ENCODE measurements at places on chromosomes 3 and 15. TPM values are rescaled to one million over a fixed set of nuclear protein-coding genes. Genes with fewer than 3 reads are reported as not detected.

DNA sequence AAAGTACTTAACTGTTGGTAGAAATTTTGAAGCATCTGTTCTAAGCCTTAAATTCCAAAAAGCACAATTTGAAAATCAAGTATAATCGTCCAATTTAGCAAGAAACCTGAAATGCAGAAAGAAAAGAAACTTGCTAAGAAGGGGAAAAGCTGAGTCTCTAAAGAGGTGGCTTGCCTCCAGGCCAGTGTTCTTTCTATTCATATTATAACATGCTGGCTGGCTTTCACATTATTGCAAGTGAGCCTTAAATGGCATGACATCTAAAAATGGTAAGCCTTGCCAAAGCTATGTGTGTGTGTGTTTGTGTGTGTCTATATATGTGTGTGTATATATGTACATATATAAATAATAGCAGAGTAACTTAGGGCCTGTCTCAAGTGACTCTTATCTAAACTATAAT, 89.5 kb downstream of the FGF12 start:
- H3K27ac ChIP-seq: no peak overlapping the region
- H3K4me3 ChIP-seq: no peak overlapping the region
- H3K27me3 ChIP-seq: no peaks in the 10 kb centered on the region
- DNase-seq: no peak
- no peaks in the 10 kb centered on the region for H3K4me1 ChIP-seq

- DNase-seq: peak; percentile 41
- no peak overlapping the region for H3K4me3 ChIP-seq
- no peak overlapping the region for H3K27ac ChIP-seq
- H3K36me3 ChIP-seq: no peaks in the 10 kb centered on the region
Measured at GRCh38 chr3:122975163-122975923, 52.2 kb downstream of the SEMA5B start.

- no peak for DNase-seq
- H3K27ac ChIP-seq: no peak overlapping the region
- no peaks in the 10 kb centered on the region for H3K27me3 ChIP-seq
Measured at GRCh38 chr15:62658498-62658897, 384.0 kb upstream of the TPM1 start.

DNA sequence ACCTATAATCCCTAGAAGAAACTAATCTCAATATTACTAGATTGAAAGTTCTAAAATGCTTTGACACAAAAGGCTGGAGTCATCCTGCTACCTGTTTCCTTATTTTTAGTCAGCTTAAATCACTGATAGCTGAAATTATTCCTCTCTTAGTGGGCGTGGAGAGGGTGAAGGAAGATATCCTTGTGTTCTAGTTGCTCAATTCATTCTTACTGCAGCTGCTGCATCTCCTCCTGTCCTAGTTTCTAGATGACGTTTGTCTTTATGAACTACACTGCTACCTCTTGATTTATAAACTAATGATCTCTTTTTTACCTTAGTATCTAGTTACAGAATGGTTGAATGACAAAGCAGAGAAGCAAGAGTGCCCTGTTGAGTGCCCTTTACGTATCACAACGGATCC, 50.7 kb downstream of the SETD5 start:
- no peak overlapping the region for H3K4me3 ChIP-seq
- no peak overlapping the region for H3K27ac ChIP-seq
- no peak for DNase-seq
- H3K27me3 ChIP-seq: no peaks in the 10 kb centered on the region
- H3K4me1 ChIP-seq: no peaks in the 10 kb centered on the region

DNA sequence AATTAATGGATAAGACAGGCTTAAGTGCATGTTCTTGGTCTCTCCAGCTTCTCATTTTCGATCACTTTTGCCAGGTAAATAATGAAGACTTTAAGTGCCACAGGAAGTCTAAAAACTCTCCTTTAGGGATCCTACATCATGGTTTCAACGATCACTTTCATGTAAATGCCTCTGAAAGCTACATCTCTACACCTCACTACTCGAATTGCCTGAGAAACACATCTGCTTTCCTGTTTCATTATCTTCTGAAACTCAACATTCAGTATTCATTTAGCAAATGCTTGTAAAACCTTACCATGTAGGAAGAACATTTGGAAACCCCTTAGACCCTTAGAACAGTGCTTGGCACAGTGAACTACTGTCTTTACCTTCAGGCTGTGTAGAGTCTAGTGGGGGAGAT, 16.2 kb downstream of the THAP10 start:
- H3K27ac ChIP-seq: no peak overlapping the region
- H3K4me1 ChIP-seq: no peaks in the 10 kb centered on the region
- no peaks in the 10 kb centered on the region for H3K36me3 ChIP-seq
- no peaks in the 10 kb centered on the region for H3K27me3 ChIP-seq

DNA sequence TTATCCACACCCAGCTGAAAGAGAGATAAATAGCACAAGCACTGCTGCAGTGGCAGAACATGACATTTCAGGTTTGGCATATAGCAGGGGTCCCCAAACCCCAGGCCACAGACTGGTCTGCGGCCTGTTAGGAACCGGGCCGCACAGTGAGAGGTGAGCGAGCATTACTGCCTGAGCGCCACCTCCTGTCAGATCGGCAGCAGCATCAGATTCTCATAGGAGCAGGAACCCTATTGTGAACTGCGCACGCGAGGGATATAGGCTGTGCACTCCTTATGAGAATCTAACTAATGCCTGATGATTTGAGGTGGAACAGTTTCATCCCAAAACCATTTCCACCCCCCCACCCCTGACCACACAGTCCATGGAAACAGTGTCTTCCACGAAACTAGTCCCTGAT, 54.6 kb downstream of the CCR4 start:
- H3K27ac ChIP-seq: no peak overlapping the region
- DNase-seq: no peak
- H3K4me3 ChIP-seq: no peak overlapping the region
- H3K4me1 ChIP-seq: no peaks in the 10 kb centered on the region
- no peaks in the 10 kb centered on the region for H3K36me3 ChIP-seq
- no peaks in the 10 kb centered on the region for H3K27me3 ChIP-seq

DNA sequence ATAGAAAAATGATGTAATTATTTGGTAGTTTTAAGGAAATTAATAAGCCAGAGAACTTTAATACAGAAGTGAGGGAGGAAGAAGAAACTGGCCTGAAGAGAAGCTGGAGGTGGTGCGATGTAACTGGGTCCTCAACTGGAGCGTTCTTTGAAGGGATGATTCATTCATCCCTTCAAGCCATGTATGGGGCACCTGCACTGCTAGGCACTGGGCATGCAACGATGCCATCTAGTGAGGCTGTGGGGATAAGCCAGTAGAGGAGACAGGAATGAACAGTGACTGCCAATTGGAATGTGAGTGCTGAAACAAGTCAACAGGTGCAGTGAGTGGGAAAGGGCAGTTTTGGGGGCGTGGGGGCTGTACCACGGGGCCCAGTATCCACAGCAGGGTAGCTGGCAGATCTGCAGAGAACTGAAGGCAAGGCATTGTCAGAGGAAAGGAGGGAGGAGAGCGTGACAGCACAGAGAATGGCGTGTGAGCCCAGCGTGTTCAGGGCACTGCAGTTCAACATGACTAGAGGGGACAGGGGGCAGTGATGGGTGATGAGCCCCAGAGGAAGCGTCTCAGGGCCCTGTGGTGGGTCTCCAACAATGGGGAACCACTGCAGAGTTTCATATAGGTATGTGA, 3.8 kb upstream of the KIF23 start:
- H3K4me1 ChIP-seq: no peaks in the 10 kb centered on the region
- no peak overlapping the region for H3K4me3 ChIP-seq
- DNase-seq: peak; percentile 55
- no peaks in the 10 kb centered on the region for H3K36me3 ChIP-seq

DUOX1 gene
- 5.3 TPM for total RNA-seq

DNA sequence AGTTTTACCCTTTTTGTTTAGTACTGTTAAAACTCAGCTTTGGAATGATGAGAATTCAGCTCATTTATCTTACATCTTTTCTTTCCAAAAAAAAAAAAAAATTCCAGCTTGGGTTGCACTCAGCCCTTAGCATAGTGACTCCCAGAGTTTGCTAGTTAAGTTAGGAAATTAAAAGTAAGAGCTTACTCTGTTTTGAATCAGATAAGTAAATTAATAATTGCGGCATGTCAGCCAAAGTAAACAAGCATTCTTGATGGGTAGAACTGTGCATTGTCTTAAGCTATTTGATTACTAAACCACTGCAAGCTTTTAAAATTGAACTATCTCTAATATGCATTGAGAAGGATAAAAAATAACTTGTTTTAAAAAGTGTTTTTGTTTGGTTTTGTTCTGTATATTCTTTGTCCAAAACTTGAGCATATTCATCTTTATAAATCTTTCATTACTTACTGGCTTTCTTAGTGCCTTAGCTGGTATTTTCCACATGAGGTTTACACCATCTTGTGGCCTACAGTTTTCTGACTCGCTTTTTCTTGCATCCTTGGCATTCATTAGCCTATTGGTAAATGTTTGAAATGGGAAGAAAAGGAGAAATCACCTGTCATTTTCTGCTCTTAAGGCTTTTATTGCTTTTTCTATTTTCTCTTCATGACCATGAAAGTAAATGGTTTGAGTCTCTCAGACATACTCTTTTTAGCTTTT, 107.6 kb downstream of the FILIP1L start:
- no peak overlapping the region for H3K27ac ChIP-seq
- H3K27me3 ChIP-seq: no peaks in the 10 kb centered on the region
- no peak for DNase-seq
- H3K36me3 ChIP-seq: no peaks in the 10 kb centered on the region
- H3K4me3 ChIP-seq: no peak overlapping the region

MAN2A2 gene
- 128 TPM for total RNA-seq

CACNA1D gene
- 39.0 TPM for total RNA-seq

AP3B2 gene
- total RNA-seq: 12.0 TPM

GRCh38 chr15:41914411-41914810, 20.6 kb upstream of the SPTBN5 start:
- no peak overlapping the region for H3K4me3 ChIP-seq
- peaks cover 23% of the 10 kb centered on the region for H3K4me1 ChIP-seq
- H3K36me3 ChIP-seq: no peaks in the 10 kb centered on the region
- no peaks in the 10 kb centered on the region for H3K27me3 ChIP-seq

GRCh38 chr3:101120039-101120438, 126.8 kb upstream of the ABI3BP start:
- no peaks in the 10 kb centered on the region for H3K4me1 ChIP-seq
- no peaks in the 10 kb centered on the region for H3K36me3 ChIP-seq
- H3K27ac ChIP-seq: no peak overlapping the region
- H3K4me3 ChIP-seq: no peak overlapping the region
- no peaks in the 10 kb centered on the region for H3K27me3 ChIP-seq

GRCh38 chr15:31522028-31522427, 195.4 kb downstream of the KLF13 start:
- no peak overlapping the region for H3K27ac ChIP-seq
- H3K4me3 ChIP-seq: no peak overlapping the region
- no peak for DNase-seq
- H3K36me3 ChIP-seq: no peaks in the 10 kb centered on the region
- no peaks in the 10 kb centered on the region for H3K27me3 ChIP-seq

DNA sequence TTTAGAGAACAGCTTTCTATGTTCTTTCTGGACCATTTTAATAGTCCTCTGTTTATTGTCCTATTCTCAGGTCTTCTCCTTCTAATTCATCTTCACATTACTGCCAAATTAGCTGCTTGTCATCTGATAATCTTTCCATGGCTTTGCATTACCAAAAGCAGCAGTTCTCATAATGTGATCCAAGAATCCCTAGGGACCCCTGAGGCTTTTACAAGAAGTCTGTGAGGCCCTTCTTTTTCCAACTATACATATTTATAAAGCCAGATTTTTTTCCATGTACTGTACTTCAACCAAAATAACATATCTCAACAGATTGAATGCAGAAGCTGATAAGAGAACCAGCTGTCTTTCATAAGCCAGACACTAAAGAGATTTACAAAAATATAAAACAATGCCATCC, 162.5 kb upstream of the BFSP2 start:
- no peaks in the 10 kb centered on the region for H3K36me3 ChIP-seq
- no peaks in the 10 kb centered on the region for H3K4me1 ChIP-seq
- no peak overlapping the region for H3K4me3 ChIP-seq

DNA sequence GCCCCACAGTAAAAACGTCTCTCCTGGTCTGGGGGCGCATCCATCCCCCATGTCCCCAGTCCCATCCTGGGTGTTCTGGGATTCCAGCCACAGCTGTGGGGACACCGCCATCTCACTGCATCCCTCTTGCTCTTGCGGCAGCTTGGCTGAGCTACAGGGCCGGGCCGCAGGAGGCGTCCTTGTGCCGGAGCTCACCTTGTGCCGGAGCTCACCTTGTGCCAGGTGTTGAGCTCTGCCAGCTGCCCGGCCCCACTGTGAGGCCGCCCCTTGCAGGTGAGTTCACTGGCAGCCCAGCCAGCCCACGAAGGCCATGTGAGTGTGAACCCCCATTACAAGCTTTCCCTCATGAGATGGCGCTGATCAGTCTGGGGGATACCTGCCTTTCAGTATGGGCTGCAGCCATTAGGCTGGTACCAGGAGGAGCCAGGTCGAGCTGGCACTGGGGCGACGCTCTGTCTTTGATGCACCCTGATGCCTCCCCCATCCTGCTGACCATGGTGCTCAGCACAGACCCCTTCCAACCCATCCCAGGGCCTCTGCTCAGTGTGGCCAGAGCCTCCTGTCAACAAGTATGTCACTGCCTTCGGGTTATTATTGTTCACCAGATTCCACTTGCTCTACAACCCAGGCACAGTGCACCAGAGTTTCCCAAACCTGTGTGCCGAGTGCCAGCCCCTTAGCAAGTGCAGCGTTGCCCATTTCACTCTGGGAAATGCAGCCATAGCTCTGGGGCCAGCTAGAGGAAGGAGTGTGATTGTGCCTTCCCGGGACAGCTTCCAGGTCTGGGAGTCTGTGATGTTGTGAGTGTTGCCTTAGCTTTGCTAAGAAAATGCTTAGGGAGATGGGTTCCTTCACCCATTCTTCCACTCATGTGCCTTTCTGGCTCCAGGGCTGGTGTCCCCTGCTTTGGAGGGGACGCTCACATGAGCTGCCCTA, 105.7 kb downstream of the APBA2 start:
- no peak for DNase-seq
- no peaks in the 10 kb centered on the region for H3K36me3 ChIP-seq
- no peak overlapping the region for H3K4me3 ChIP-seq
- H3K27ac ChIP-seq: no peak overlapping the region
- H3K4me1 ChIP-seq: peaks cover 13% of the 10 kb centered on the region
- no peaks in the 10 kb centered on the region for H3K27me3 ChIP-seq

DNA sequence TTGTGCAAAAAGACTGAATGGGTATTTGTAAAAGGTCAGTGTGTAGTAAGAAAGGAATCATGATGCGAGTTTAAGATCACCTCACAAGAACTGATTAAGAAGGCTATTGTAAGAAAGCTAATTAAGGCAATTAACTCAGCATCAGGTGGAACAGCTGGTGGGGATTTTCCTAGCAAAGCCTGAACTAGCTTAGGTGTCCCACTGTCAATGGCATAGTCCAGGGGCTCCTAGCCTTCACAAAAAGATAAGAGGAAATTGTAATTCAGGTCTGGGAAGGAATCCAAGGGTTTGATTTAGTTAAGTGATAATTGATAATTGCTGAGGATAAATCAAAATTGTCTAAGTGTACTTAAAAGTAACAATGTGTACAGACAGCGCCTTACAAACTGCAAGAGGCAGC, 901.6 kb downstream of the TUSC7 start:
- peaks cover 16% of the 10 kb centered on the region for H3K4me1 ChIP-seq
- H3K27me3 ChIP-seq: no peaks in the 10 kb centered on the region
- DNase-seq: no peak
- no peak overlapping the region for H3K4me3 ChIP-seq
- no peaks in the 10 kb centered on the region for H3K36me3 ChIP-seq
